ENCODE measurements at places on chromosomes 12 and 14.

GRCh38 chr12:101563212-101563611, 31.6 kb upstream of the MYBPC1 start:
- DNase-seq, result no peak

DNA sequence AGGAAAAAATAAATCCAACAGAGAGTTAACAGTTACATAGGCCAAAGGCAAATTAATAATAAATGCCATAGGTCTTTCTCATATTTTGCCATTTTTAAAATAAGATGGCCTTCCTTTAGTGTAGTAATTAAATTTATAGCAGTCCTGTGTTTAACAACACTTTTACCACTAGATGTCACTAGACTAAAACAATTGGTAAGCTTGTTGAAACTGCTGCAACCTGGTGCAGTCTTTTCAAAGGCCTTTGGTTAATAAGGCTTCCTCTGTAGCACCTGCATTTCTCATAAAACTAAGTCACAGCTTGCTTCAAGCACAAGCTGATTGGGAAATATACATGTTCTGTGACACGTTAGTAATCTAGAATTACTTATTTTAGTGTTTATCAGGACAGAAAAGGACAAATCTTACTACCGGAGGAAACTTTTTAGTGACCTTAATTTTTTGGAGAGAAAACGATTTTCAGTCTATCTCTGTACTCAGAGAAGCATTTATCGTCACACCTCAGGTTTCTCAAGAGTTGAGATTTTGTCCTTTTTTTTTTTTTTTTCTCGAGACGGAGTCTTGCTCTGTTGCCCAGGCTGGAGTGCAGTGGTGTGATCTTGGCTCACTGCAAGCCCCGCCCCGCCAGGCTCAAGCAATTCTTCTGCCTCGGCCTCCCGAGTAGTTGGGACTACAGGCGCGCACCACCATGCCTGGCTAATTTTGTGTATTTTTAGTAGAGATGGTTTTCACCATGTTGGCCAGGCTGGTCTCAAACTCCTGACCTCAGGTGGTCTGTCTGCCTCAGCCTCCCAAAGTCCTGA, 20.0 kb downstream of the BORCS5 start:
- peak; percentile 90 for DNase-seq

DNA sequence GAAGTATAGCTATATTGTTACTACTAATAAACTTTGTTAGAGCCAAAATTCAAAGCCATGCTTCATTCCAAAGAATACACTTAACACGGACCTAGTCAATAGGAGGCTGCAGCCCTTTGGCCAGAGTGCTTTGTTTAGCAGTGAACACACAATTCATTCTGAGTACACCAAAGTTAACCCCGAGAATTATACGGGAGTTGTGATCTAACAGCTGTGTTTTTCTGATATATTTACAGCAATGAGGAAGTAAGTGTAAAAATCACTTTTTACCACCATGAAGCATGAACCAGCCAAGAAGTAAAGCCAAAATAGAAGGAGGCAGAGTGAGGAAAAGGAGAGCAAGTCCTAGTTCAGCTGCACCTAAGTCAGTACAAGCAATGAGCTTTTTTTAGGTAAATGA, 156.8 kb upstream of the PDE3A start:
- no peak for DNase-seq

GRCh38 chr12:53746592-53747092, 5.1 kb downstream of the CISTR start:
- DNase-seq, result peak; percentile 36

DNA sequence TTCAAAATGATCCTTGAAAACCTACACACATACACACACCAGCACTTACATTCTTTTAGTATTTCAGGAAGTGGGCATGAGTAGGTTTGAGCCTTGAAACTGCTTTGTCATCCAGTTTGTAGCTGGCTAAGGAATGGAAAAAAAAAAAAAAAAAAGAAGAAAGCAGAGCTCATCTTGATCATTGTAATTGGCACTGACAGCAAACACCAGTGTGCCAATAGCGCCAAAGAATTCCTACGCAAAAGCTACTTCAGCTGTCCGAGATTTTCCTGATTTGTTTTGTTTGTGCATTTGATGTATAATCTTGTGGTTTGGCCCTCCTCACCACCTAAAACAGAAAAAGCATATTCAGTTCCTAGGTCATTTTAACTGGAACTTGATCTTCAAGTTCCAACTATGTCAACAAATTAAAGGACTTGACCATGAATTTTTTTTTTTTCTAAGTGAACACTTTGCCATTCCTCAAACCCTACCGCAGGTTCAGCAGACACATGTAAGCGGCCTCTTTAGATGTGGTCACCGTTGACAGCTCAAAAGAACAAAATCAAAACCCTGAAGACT, 57.3 kb downstream of the FLRT2 start:
- no peak for DNase-seq

GRCh38 chr14:78508023-78508422, 337.9 kb downstream of the NRXN3 start:
- no peak for DNase-seq

GRCh38 chr14:21215130-21215878, 53.9 kb downstream of the HNRNPC start:
- DNase-seq, result no peak

DNA sequence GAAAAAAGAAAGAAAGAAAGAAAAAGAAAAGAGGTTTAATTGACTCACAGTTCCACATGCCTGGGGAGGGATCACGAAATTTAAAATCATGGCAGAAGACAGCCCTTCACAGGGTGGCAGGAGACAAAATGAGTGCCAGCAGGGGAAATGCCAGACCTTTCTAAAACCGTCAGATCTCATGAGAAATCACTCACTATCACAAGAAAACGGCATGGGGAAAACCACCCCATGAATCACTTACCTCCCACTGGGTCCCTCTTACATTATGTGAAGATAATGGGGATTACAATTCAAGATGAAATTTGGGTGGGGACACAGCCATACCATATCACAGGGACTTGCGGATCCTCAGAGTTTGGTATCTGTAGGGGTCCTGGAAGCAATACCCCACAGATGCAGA, 16.3 kb upstream of the EGLN3 start:
- no peak for DNase-seq

- DNase-seq, result no peak
Observed at GRCh38 chr14:66982247-66982646, 207.0 kb upstream of the GARIN2 start.

GRCh38 chr14:37697489-37698121, 102.2 kb downstream of the TTC6 start:
- no peak for DNase-seq

DNA sequence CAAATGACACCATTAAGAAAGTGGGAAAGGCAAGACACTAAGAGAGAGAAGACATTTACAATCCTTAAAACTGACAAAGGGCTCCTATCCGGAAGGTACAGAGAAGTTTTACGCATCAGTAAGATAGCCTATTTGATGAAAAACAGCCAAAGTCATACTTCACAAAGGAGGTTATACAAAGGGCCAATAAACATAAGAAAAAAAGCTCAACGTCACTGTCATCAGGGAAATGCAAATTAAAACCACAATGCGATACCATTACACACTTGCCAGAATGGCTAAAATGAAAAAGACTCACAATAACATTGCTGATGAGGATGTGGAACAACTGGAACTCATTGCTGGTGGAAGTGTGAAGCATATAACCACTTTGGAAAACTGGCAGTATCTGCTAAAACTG, 168.6 kb upstream of the FAR2 start:
- no peak for DNase-seq

GRCh38 chr12:101174541-101174940, 35.5 kb downstream of the SLC5A8 start:
- no peak for DNase-seq

- no peak for DNase-seq
Observed at GRCh38 chr14:74941676-74942097, 13.7 kb downstream of the PGF start.

DNA sequence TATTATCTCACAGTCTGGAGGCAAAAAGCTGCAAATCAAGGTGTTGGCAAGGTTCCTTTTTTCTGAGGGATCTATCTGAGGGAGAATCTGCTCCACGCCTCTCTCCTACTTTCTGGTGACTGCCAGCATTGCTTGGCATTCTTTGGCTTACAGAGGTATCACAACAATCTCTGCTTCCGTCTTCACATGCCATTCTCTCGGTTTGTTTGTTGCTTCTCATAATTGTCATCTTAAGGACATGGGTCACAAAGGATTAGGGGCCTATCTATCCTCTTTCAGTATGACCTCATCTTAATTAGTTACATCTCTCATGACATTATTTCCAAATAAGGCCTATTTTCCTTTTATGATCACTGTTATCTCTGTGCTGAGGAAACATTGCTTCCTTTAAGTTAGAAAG, 345.0 kb downstream of the FOXG1 start:
- no peak for DNase-seq

DNA sequence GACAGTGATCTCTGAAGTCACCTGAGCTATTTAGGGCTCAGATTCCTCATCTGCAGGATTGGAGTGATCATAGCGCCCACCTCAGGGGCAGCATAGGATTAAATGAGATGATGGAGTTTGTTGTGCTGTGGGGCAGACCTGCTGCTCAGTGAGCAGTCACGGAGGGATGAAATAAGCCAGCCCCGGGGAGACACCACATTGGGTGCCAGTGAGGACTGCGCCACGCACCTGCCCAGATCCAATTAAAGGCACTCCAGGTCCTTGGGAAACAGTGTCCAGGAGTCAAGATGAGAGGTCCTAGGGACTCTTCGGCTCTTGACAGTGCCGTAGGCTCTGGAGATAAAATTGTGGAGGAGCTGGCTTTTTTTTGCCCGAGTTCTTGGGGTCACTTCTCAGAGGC, 166.2 kb downstream of the ADGRD1 start:
- no peak for DNase-seq

GRCh38 chr12:113235976-113236375, 14.7 kb downstream of the TPCN1 start:
- DNase-seq, result no peak

GRCh38 chr12:121009741-121010140, 6.5 kb downstream of the C12orf43 start:
- no peak for DNase-seq

GRCh38 chr12:22372277-22372837, 37.9 kb upstream of the ST8SIA1 start:
- no peak for DNase-seq

DNA sequence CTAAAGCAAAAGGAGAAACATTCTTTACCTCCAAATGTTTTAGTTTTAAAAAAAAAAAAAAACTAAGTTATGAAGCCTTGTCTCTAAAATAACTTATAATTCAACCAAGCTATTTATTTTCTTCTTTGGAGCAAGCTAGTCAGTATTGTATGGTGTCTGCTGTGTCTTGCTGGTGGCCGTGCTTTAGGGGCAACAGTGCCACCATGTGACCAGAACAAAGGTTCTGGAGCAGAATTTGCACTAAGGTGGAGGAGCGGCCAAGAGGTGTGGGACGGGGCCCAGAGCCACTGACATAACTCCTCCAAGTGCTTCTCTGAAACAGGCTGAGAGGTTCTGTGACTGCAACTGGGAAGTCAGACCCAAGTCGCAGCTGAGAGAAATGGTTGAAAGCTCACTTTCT, 4.5 kb downstream of the FICD start:
- DNase-seq, result no peak

DNA sequence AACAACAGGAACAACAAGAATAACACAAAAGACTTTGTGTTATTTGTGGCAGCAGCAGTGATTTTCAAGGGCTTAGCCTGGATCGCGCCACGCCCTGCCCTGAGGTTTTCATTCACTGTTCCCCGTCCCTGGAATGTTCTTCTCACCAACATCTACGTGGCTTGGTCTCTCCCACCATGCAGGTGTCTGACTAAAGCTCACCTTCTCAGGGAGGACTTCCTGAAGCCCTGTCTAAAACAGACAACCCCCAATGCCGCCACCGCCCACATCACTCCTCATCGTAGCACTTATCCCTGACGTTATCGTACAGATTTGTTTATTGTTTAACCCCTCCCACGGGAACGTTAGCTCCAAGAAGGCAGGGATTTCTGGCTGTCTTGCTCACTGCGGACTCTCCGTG, 40.4 kb downstream of the P2RX4 start:
- DNase-seq, result no peak

GRCh38 chr14:88352698-88353097, 29.6 kb upstream of the KCNK10 start:
- DNase-seq, result peak; percentile 95

- DNase-seq, result no peak
Observed at GRCh38 chr12:105992849-105993740, 145.7 kb downstream of the NUAK1 start.

GRCh38 chr14:76138119-76138757, 13.5 kb upstream of the GPATCH2L start:
- DNase-seq, result no peak

GRCh38 chr12:104276273-104277131, 27.0 kb upstream of the EID3 start:
- peak; percentile 93 for DNase-seq

DNA sequence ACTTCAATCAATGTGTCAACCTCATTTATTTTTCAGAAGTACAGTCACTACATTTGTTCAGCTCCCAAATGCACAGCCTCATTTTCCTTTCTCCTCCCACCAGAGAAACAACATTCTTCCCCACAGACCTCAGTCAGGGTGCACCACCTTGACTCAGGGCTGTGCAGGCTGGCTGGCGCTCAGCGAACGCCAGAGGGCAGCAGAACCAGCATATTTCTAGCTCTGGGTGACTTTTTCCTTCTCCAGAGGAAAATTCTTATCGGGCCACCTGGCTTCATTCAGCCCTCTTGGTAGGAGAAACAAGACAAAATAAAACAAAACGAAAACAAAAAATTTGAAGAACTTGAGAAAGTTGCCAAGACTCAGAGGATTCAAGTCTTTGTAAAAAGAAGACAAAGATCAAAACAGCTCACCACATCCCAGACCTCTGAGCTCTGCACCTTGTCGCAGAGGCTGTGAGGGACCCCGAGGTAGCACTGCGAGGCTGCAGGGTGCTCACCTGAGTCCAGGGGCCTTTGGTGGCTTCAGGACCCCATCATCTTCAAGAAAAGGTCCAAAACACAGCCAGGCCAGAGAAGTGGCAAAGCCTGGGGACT, 33.7 kb downstream of the PAH start:
- DNase-seq, result peak; percentile 13

DNA sequence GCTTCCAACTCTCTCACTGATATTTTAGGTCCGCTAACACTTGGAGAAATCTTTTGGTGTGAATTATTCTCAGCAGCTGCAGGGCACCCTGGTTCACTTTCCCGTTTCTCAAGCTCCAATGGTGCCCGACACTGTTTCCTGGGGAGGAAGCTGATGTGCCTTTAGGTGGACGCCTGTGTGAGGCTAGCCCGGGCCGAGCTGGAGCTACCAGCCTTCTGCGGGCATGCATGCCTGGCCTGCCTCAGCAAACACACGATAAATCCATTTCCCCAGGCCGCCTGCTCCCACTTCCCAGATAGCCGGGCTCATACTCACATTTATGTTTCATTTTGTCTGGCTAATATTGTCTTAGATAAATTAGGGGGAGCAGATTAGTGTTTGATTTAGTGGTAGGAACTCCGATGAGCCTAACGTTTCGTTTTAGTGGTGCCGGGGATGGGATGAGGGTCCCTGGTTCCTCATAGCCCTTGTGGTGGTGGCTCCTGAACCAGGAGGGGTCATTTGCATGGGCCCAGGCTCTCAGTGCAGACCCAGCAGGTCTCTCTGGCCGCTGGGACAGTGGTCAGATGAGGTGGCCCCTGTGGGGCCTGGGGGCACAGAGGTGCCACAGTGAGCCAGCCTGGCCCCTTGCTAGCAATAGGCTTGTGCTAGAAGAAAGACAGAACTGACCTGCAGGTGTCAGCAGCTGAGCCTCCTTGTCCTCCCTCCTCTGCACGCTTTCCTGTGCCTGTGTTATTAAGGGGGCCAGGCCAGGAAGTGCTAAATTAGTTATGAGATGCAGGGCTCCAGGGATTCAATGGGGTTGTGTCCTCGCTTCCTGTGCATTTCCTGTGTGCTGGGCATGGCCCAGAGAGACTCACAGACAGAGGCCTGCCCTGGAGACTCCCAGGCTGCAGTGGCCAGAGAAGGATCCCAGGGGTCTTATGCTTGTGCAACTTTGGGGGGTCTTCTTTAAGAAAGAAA, 88.3 kb downstream of the KIF26A start:
- no peak for DNase-seq

Measured in NCI-H1436 treated with DMSO at 0.1 percent for 48 hours (cell line).